ENCODE measurements at places on chromosomes 7 and 10.

GRCh38 chr7:132504071-132504470 lies 72.2 kb downstream of the PLXNA4 start:
- DNase-seq: no peak

DNA sequence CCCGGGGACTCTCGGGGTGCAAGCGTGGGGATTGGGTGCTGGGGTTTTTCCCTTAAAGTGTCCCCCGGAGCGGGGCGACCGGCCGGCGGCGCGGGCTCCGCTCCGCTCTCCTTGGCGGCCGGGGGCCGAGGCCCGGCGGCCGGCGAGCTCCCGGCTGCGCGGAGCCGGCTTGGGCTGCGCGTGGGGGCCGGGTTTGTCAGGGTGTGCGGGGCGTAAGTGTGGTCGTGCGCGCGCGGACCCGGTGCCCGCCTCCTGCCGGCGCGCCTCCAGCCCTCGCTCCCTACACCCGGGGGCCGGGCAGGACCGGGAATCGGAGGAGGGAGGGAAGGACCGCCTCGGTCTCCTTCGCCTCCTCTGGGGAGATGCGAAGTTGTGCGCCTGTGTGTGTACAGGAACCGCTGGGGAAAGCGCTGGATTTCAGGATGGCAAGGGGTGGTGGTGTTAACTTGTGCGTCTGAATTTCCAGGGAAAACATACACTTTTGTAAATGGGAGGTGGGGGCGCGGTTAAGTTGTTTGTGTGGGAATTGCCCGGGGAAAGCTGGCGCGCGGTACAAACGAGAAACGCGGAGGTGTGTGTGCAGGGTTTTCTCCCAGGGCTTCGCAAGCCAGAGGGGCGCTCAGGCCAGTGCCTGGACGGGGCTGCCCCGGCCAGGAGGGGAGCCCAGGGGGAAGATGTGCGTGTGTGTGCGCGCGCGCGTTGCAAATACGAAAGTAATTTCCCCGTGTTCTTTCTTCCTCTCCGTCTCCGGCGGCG lies 737 bp downstream of the ZMIZ1 start:
- peak; percentile 63 for DNase-seq

- DNase-seq: no peak
These were observed 165.7 kb upstream of the GNAI1 start for GRCh38 chr7:79968894-79969293.

DNA sequence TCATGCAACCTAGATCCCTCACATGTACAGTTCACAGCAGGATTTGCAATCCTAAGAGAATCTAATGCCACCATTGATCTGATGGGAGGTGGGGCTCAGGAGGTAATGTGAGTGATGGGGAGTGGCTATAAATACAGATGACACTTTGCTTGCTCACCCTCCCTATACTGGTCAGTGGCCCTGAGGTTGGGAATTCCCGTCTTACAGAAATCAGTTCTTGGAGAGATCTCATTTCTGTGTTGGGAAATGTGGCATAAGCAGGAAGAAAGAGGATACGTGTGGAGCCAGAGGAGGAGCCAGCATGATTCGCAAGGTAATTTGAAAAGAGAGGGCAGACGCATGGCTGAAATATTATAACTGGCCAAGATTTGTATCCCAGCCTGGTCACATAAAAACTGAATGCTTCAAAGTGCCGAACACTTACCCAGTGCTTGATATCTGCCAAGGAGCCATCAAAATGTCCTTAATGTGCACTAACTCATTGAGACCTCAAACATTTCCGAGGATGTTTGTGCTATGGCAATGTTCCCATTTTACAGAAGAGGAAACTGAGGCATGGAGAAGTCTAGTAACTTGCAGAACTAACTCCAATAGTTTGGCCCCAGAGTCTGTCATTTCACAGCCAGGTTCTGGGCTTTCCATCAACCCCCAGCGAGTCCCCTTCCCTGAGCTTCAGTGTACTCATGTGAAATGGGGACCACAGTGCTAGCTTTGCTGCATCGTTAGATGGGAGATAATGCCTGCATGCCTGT lies 5.5 kb upstream of the IKZF1 start:
- no peak for DNase-seq

DNA sequence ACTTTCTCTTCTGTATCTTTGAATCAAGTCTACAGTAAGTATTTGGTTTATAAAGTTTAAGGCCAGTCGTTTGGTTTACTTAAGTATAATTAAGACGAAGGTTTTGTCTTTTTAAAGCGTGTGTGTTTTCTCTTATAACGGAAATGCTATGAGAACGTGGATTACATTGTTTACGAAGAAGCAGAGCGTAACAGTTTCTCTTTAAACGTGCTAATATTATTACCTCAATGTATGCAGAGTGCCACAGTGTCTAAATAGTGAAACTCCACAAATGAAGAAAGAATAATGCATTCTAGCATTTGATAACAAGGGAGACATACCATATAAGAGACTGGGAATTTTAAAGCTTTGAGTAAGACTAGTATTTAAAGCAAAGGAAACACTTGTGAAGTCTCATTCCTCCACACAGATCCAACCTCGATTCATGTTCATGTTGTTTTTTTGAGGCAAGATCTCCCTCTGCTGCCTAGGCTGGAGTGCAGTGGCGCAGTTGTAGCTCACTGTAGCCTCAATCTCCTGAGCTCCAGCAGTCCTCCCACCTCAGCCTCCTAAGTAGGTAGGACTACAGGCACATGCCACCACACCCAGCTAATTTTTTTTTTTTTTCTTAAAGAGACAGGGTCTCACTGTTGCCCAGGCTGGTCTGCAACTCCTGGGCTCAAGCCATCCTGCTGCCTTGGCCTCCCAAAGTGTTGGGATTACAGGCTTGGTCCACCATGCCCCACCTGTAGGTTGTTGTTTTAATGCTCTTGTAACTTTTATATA lies 75.1 kb downstream of the ANKRD61 start:
- DNase-seq: peak; percentile 70

DNA sequence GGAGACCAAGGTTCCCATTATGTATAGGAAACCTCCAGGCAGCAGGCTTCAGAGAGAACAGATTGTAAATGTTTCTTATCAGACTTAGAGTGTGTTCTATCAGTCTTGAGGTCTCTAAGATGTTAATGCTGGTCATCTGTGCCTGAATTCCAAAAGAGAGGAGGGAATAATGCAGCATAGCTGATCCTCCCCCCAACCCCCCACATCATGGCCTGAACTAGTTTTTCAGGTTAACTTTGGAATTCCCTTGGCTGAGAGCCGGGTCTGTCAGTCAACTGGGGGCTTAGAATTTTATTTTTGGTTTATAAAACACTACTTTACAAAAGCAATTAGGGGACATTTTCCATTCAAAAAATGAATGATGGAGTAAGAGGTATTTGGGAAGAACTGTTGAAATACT lies 184.3 kb downstream of the NEBL start:
- DNase-seq: no peak

DNA sequence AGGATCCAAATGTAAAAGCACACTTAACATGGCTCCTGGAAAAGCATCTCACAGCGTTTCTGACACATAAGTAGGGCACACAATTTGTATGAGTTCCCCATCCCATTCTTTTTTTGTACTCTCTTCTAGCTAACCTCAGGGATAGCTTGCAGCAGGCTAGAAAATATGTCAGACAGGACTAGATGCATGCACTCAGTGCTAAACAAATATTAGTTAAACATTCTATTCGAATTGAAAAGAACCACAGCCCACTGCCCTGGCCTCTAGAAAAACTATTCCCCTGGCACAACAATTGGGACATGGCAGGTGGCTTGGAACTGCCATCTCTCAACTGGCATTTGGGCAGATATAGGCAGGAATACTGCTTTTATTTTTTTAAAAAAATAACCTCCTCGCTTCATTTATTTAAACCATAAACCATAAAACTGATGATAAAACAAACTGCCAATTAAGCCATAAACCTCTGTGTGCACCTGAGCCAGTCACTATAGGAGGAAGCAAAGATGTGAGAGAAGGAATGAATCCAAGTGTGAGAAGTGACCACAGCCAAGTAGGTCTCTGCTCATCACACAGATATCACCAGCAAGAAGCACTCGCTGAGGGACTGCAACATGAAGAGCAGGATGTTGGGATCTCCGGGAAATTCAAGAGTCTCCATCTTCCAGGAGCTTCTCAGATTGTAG lies 394.1 kb downstream of the NEBL start:
- DNase-seq: no peak

DNA sequence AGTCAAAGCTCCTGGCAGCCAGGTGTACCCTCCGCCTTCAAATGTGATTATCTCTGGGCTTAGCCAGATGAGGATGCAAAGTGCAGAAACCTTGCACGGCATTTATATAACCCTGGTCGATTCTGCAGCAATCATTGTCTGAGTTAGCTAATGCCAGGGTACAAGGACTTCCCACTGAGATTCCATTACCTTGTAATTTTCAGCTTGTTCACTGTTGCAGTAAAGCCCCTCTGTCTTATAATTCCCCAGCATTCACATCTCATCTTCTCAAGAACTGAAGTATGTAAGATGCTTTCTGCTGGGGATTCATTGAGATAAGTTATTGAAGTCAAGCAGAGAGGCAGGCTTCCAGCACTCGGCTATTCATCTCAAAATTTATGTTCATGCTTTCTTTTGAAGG lies 1090.6 kb upstream of the AUTS2 start:
- DNase-seq: no peak

- DNase-seq: no peak
These were observed 64.9 kb downstream of the CRPPA start for GRCh38 chr7:16356301-16356958.

GRCh38 chr10:47039562-47039913 lies 128.3 kb downstream of the PTPN20 start:
- no peak for DNase-seq

GRCh38 chr7:7131273-7131672 lies 51.1 kb upstream of the C1GALT1 start:
- DNase-seq: no peak

DNA sequence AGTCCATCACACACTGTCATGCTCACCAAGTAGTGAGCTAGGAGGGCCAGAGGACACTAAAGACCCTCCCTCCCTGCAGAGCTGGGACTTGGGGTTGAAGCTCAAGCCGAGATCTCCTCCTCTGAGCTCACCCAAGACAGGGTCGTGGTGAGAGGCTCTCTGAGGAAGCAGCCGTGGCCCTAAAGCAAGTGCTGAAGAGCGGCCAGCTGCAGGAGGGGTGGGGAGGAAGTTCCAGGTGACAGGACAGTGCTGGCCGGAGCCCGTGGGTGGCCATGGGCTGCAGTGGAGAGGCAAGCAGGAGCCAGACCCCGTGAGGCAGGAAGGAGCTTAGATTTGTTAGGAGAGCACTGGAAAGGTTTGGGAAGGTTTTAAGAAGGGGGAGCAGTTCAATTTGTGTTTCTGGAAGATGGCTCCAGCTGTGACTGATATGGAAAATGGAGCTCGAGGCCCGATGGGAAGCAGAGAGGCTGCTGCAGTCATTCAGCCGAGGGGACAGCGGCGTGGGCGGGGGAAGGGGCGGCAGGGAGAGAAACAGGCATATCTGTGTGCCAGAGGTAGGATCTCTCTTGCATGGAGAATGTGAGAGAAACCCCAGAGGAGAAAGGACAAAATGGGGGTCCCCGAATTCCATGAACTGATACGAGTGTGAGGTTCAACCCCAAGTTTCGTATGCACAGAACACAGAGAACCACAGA lies 26.9 kb upstream of the DNAAF5 start:
- no peak for DNase-seq

DNA sequence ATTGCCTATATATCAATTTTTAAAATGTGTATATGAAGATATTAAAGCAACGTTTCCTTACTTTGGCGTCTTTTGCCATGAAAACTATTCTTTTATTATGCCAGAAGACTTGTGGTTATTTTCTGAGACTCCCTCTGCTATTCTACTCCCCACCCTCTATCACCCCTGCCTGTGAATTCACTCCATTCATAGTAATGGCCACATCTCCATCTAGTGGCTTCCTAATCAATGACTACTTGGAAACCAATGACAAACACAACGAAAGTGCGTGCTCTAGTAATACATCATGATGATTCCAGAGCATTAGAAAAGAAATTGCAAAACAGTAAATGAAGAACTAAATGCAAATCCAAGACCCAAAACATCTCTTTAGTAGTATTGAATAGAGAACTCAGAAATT lies 186.7 kb upstream of the HGF start:
- peak; percentile 52 for DNase-seq

DNA sequence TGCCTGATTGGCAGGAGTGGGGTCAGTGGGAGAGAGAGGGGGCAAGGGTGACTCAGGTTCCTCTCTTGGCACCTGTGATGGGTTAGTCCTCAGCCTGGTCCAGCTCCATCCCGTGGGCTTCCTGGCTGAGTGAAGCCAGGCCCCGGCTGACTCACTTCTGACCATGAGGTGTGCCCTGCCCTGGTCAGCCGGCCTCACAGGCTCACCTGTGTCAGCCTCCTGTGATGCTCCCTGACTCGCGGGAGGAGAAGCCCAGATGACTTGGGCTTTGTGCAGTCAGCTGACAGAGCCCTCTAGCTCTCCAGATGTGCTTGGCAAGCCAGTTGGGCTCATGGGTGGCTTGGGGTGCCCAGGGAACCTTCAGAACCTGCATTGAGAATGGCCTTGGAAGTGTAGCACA lies 16.0 kb upstream of the PPIF start:
- peak; percentile 64 for DNase-seq

DNA sequence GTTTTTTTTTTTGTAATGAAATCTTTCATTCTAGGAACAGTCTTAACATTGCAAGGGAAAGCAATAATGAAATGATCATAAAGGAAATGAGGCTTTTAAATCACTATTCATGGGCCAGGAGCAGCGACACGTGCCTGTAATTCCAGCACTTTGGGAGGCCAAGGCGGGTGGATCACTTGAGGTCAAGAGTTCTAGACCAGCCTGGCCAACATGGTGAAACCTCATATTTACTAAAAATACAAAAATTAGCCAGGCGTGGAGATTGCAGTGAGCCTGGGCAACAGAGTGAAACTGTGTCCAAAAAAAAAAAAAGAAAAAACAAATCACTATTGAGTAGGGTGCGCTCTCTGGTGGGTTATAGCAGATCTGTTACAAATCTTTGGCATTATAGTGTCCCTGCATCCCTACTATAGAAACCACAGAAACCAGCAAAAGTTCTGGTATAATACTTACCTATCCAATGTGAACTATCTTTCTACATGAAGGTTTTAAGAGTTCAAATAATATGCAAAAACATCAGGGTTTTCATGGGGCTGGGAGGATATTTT lies 72.1 kb downstream of the GLI3 start:
- no peak for DNase-seq

GRCh38 chr7:75953931-75954330 lies 39.0 kb downstream of the POR start:
- DNase-seq: no peak

DNA sequence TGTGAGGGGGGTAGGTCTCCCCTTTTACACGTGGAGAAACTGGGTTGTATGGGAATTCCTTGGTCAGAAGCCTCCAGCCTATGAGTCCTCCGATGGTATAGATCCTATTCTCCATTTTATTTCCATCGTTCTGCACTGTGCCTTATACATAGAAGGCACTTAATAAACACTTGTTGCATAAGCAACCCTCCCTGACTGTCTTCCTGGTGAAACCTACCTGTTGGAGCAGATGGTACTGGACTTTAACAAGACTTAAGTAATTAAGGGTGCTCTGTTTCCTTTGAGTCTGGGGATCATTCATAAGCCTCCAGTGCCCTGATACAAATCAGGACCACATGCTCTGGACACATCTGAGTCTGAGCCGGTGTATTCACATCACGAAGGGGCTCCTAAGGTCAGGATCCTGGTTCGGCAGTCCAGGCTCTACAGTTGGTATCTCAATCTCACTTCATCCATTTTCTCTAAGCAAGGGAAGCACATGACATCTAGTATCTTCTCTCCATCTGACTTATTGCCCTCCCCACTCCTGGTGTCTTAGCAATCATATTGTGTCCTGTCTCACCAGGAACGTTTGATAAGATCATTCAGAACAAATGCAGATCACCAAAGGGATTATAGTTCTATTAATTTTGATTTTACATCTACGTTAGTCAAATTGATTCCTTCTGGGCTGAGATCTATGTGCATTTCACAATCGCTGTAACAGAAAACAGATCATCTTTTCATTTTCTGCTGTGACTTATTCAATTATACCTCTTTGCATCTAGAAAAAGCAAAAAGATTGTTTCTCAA lies 22.8 kb upstream of the EZH2 start:
- DNase-seq: no peak

All from ELR (cell line).